Progenitor cell of endocrine pancreas (in vitro differentiated cells): ENCODE measurements at places on chromosomes 16 and 17. TPM values are rescaled to one million over a fixed set of nuclear protein-coding genes. Genes with fewer than 3 reads are reported as not detected.

The ERBB2 gene
- total RNA-seq = 136 and 152 TPM in 2 replicates

The GPR139 gene
- total RNA-seq = not detected in 2 replicates

The SECTM1 gene
- total RNA-seq = not detected in 2 replicates

The TBC1D3 gene
- total RNA-seq = not detected in 2 replicates

The NUPR1 gene
- total RNA-seq = not detected in 2 replicates

- no peak for DNase-seq
These were observed 3.7 kb downstream of the CMTM1 start for GRCh38 chr16:66569827-66570405.

The NPIPB6 gene
- total RNA-seq = 5.7 and 7.0 TPM in 2 replicates

- no peak for DNase-seq
These were observed 37.8 kb upstream of the MYOCD start for GRCh38 chr17:12627781-12628451.

The SGCA gene
- total RNA-seq = not detected in 2 replicates

- DNase-seq = no peak
These were observed 44.8 kb downstream of the BEAN1 start for GRCh38 chr16:66471716-66472393.

DNA sequence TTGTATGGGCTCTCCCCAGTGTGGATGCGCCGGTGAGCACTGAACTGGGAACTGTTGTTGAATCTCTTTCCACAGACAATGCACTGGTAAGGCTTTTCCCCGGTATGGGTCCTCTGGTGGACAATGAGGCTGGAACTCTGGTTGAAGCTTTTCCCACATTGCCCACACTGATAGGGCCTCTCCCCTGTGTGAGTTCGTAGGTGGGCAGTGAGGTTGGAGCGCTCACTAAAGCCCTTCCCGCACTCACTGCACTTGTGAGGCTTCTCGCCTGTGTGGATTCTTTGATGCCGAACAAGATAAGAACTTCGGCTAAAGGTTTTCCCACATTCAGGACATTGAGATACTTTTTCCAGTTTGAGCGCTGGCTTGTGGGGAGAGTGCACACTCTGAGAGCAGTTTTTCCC lies 17.8 kb downstream of the ZSCAN32 start:
- no peak for DNase-seq

DNA sequence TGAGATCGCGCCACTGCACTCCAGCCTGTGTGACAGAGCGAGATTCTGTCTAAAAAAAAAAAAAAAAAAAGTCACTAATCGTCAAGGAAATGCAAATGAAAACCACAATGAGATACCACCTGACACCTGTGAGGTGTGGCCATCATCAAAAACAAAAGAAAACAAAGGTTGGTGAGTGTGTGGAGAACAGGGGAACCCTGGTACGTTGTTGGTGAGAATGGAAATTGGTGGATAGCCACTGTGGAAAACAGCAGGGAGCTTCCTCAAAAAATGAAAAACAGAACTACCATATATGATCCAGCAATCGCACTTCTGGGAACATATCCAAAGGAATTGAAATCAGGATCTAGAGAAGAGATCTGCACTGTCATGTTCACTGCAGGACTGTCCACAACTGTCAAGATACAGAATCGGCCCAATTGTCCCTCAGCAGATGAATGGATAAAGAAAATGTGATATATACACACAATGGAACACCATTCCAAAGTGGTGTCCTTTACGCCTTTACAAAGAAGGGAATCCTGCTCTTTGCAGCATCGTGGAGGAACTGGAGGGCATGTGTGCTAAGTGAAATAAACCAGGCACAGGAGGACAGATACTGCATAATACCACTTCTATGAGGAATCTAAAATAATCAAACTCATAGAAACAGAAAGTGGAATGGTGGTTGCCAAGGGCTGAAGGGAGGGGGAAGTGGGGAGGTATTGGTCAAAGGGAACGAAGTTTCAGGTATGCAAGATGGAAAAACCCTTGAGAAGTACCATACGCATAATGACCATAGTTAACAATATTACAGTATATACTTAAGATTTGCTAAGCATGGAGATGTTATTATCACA lies 63.5 kb upstream of the PLCG2 start:
- DNase-seq = no peak

- no peak for DNase-seq
These were observed 6.5 kb upstream of the C16orf74 start for GRCh38 chr16:85757341-85757822.

GRCh38 chr16:54060599-54061421 lies 225.8 kb downstream of the IRX3 start:
- DNase-seq = no peak

DNA sequence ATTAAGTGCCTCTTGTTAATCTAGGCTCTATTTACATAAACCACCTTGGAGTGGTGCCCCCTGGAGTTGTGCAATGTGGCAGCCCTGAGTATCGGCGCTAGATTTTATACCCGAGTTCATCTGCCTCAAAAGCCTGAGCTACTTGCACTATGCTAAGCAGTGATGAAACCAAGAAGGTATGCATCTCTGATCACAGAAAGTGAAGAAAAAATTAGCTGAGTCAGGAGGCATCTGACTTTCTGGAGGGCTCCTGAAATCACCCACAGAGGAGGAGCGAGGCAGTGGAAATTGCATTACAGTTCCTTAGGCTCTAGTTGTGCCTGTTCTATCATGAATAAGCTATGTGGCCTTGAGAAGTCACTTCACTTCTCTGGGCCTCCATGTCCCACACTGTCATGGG lies 80.3 kb upstream of the PSMD7 start:
- DNase-seq = no peak

- no peak for DNase-seq
These were observed 7.1 kb downstream of the TRARG1 start for GRCh38 chr17:1286379-1287106.

GRCh38 chr16:11666103-11667055 lies 1.9 kb upstream of the SNN start:
- DNase-seq = no peak

The MRPS7 gene
- 55.2 and 59.2 TPM in 2 replicates for total RNA-seq

GRCh38 chr17:49217651-49218413 lies 7.3 kb downstream of the ABI3 start:
- DNase-seq = no peak

- no peak for DNase-seq
These were observed 11.5 kb downstream of the ZNF597 start for GRCh38 chr16:3431779-3432219.

DNA sequence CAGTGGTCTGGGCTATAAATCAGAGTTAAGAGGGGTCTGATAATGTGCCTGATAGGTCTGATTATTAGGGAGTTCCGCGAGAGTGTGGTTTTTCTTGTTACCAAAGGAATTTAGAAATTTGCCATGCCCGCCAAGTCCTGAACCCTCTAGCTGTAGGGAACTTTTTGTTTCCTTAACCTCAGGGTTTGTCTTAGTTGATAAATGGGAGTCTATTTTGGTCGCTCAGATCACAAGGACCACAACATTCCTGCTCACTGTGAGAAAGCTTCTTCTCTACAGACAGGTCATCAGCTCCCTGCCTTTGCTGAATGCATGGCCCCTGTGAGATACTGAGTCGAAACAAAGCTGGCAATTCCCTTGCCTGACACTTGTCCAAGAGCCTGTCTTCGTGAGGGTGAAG lies 497.8 kb downstream of the HS3ST4 start:
- no peak for DNase-seq

- DNase-seq = no peak
These were observed 118.3 kb upstream of the FOXF1 start for GRCh38 chr16:86391984-86392383.

The SBK1 gene
- 89.4 and 91.2 TPM in 2 replicates for total RNA-seq

DNA sequence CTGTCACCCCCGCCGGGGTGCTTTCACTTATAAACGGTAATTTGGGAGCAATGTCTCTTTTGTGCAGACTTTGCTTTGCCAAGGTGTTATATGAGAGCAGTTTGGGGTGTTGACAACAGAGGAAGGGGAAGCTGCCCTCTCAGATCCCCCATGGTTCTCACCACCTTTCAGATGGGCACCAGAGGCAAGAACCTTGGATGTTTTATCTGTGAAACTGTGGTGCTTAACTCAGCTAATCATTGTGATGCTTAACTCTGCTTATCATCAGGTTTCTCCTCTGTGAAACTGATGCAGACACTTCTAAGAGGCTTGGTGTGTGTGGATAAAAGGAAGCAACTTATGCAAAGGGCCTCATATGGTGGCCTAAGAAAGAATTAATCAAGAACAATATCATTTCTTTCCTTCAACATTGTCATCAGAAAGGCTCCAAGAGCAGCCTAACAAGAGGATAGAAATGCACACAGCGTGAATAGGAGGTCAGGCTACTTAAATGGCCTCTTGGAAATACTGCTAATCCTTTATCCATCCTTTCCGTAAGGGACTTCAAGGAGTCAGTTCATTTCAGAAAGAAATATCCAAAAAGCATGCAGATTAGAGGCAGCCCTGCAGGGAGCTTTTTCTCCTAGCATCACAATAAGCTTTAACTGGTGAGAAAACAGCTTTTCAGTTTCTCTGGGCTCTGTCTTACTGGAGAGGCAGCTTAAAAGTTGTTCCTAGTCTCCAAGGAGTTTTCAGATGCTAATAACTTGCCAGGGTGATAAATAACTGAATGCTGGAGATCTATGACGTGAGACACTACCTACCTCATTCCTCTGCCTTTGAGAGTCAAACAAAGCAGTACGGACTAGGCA lies 55.1 kb upstream of the CLEC3A start:
- no peak for DNase-seq

GRCh38 chr16:68206245-68206644 lies 29.7 kb downstream of the ESRP2 start:
- DNase-seq = no peak

DNA sequence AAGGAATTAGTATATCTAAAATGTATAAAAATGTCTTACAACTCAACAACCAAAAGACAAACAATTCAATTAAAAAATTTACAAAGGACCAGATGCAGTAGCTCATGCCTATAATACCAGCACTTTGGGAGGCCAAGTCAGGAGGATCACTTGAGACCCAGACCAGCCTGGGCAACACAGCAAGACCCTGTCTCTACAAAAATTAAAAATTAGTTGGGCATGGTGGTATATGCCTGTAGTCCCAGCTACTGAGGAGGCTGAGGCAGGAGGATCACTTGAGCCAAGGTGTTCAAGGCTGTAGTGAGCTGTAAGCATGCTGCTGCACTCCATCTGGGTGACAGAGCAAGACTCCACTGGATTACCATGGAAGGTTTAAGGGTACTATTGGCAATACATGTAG lies 33.8 kb downstream of the ZNRF1 start:
- no peak for DNase-seq

The MSL1 gene
- 137 and 143 TPM in 2 replicates for total RNA-seq

DNA sequence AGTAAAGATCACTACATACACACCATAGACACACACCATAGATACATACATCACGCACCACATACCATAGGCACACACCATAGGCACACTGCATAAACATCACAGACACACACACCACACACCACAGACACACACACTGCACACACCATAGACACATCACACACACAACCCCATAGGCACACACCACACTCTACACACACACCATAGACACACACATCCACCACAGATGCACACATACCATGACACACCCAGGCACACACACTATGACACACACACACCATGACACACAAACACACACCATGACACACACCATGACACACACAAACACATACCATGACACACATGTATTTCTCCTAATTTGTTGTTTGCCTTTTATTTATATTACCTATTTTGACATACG lies 14.1 kb downstream of the TBC1D16 start:
- no peak for DNase-seq

The CRHR1 gene
- total RNA-seq = not detected in 2 replicates

The GPRC5C gene
- 182 and 207 TPM in 2 replicates for total RNA-seq

The ABHD15 gene
- 5.3 and 5.4 TPM in 2 replicates for total RNA-seq

The KIF1C gene
- 104 and 111 TPM in 2 replicates for total RNA-seq

The KRTAP3-2 gene
- total RNA-seq = not detected in 2 replicates

DNA sequence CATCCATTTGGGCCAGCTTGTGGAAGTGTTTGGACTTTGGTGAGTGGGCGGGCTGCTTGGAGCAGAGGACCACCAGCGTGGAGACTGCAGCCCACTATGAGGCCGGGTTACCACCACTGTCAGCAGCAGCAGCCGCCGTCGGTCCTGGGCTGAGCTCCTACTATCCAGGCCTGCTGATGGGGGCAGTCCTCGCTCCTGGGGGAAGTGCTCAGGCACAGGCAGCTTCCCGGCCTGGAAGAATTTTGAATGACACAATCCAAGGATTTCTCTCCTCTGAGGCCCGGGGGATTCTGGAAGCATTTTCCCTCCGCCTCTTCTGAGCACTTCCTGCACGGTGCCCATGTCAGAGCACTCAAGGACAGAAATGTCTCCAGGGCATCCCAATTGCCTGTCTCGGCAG lies 5.3 kb upstream of the NOD2 start:
- DNase-seq = no peak

- DNase-seq = no peak
These were observed 19.3 kb downstream of the C16orf87 start for GRCh38 chr16:46811682-46812081.

- no peak for DNase-seq
These were observed 485 bp upstream of the GDPD3 start for GRCh38 chr16:30113711-30114333.
